ENCODE measurements at places on chromosomes 1 and 21.

DNA sequence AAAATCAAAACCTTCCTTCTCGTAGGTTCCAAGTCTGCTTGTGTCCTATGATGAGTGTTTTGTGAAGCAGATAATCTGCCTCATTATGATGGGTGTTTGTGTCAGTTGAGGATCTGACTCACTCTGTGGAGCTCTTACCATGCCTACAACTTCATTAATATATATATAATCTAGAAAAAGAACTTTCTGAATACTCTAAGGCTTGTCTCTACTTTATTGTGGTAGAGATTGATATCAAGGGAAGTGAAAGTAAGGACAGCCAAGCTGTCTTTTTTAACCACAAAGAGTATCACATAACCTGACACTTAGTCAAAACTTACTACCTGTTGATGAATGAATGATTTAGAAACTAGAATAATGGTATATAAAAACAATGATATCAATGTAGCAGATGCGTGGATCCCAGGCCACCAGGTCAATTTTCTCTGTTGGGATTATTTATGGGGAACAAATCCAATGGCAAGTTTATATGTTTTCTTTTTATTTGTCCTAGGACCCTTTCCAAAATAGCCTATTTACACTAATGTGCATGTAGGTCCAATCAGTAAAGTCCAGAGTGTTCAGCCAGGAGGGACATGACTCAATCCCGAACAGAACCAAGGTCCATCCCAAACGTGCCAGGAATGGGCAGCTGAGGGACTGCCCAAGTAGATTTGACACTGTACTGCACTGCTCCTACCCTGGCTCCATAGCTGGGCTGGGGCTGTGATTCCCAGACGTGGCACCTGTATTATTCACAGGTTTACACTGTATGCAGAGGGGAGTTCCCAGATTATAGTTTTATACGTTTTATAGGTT, 182.3 kb upstream of the GREM2 start:
- no peak for DNase-seq

- DNase-seq: no peak
These were observed 72.2 kb upstream of the C1orf87 start for GRCh38 chr1:60145771-60146170.

DNA sequence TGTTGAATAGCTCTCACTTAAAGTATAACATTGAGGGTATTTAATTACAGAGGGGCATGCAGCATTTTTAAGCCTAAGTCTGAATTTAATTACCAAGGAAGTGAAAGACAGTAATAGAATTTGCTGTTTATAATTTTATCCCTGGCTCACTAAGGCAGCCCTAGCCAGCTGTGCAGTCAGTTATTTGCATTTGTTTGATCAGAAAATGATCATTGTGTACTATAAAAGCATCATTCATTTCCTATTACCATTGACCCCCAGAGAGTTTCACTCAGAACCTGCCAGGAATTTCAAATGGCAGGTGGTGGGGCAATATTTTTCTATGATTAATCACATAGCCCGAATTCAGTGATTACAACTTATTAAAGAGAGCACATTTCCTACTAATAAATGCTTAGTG, 277.1 kb upstream of the KAZN start:
- no peak for DNase-seq

DNA sequence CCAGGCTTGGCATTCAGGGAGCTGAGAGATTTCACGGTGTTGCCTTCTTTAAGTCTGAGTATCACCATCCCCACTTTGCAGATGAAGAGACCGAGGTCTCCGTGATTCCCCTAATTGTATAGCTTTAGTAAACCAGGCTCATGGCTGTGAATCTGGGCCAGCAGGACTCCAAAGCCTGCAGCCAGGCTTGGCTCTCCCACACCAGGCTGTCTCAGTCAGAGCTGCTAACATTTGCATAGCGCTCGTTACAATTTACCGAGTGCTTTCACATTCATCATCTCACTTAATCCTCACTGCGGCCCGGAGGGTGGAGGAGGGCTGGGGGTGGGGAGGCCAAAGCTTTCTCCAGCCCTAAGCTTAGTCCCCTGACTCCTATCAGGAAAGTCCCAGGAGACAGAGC, 11.7 kb downstream of the C1orf94 start:
- no peak for DNase-seq

DNA sequence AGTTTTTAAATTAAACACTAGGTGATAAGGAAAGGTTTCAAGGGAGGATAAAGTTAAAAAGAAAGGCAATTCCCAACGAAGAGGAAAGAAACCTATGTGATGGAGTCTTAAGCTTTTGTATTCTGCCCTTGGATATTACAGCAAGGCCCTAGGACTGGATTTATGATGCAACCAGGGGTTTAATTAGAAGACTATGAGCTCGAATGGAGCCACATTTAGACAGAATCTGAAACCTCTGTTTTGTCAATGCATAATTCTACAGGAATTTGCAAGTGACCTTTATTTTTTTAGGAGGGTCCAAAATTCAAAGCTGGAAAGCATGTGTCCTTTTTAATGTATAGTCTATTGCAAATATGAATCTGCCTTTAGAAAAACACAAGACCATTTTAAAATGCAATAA, 37.9 kb downstream of the TGFB2 start:
- no peak for DNase-seq

- no peak for DNase-seq
These were observed 172.8 kb downstream of the MATN1 start for GRCh38 chr1:30550365-30551220.

DNA sequence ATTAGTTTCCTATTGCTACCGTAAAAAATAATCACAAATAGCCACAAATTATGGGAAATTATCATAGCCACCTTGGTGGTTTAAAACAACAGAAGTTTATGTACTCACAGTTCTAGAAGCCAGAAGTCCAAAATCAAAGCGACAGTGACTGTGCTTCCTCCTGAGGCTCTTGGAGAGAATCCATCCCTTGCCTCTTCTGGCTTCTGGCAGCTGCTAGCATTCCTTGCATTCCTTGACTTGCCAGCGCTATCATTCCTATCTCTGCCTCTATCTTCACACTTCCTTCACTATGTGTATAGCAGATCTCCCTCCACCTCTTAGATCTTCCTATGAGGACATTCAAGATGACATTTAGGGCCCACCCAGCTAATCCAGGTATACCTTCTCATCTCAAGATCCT, 180.1 kb upstream of the USP25 start:
- no peak for DNase-seq

GRCh38 chr1:3377604-3378279, 76.7 kb upstream of the ARHGEF16 start:
- no peak for DNase-seq

DNA sequence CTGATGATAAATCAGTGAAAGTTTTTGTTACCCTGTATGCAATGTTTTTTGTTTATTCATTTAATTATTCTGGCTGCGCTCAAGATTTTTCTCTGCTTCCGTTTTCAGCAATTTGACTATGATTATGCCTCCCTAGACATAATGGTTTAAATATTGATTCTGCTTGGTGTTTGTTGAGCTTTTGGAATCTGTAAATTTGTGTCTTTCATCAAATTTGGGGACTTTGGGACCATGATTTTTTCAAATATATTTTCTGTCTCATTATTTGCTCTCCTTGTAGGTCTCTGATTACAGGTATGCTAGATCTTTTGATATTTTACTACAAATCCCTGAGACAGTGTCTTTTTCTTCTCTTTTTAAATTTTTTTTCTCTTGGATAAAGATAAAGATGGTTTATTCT, 92.1 kb downstream of the CACHD1 start:
- no peak for DNase-seq

GRCh38 chr1:86913399-86913895, 479 bp downstream of the SELENOF start:
- DNase-seq: peak; percentile 26

GRCh38 chr1:220217383-220217988, 54.8 kb downstream of the RAB3GAP2 start:
- DNase-seq: no peak

DNA sequence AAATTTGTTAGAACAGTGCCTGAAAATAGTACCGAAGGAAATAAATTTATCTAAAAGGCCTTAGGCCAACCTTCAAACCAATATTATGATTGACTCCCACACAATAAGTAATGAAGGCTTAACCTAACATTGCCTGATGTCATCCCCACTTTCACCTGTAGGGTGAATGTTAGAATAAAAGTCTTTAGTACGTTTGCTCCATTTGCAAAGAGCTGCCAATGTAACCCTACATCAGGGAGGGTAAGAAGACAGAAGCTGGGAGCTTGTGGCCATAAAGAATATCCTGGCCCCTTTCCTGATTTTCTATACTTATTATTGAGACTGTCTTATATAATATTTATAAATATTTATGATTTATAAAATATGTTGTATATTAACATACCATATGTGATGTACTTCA, 661.8 kb upstream of the CXADR start:
- DNase-seq: no peak

DNA sequence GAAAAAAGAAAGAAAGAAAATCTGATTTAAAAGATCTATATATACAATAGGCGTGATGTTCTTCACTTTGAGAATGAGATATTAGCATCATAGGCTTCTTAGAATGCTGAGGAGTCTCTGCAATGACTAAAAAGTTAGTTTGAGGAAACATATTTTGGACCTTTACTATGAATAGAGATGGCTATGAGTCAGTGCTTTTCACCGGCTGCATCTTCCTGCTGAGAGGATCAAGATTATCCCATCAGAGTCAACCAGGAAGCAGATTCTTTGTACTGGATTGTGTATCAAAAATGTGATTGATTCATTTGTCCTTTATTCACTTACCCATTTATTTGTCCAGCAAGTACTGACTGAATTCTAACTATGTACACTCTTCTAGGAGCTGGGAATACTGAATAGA, 144.2 kb downstream of the KCNK2 start:
- DNase-seq: no peak

- no peak for DNase-seq
These were observed 9.8 kb downstream of the BARHL2 start for GRCh38 chr1:90707363-90707710.

GRCh38 chr21:22174746-22175145, 1176.5 kb downstream of the NCAM2 start:
- no peak for DNase-seq

DNA sequence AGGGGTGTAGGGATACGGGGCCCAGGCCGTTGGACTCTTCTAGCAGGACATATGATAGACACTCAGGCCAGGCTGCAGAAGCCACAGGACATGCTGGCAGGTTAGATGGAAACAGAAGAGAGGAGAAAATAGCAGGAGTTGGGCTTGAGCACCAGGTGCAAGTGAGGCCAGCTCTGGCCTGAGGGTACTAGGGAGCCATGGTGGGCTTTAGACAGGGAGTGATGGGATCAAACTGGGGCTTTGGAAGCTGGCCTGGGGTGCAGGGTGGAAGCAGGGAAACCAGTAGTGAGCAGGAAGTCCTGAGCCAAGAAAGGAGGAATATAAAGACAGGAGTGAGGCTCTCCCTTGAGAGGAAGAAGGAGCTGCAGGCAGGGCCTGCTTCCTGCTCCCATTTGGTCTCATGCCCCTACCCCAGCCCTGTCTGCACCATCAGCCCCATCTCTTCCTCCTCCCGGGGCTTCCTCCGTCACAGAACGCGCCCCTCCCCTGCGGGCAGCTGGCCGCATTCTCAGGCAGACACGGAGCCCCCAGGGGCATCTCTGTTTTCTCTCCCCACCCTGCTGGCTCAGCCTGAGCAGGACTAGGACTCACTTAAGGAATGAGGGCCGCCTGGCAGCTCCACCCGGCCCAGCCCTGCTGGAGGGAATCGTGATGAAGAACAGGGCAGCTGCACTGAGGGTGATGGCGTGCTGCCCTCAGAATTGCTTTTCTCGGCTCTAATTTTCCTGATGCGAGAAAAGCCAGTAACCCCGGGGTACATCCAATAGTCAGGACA, 165.5 kb upstream of the TMEM51 start:
- no peak for DNase-seq

- DNase-seq: no peak
These were observed 208.7 kb downstream of the FGGY start for GRCh38 chr1:59505596-59506028.

DNA sequence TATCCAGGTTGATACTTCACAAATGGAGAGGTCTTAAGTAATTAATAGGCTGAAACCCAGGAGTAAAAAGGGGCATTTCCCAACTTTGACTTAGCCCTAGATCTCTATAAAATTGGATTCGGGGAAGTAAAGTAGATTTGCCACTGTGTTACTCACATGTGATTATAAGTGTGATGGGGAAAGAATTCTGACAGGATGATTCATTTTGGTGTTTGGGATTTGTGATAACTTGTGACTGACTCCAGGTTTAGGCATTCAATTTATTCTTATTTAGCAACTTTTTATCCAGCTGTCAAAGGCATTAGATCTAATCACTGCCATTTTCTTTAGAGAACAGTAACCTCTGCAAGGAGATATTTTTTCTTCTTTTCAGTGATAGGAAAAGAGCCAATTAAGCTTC, 175.5 kb downstream of the ASTN1 start:
- DNase-seq: no peak

GRCh38 chr1:156707417-156708217, 2.2 kb upstream of the CRABP2 start:
- no peak for DNase-seq

- DNase-seq: no peak
These were observed 23.6 kb downstream of the GADD45A start for GRCh38 chr1:67708606-67709005.

GRCh38 chr1:201917362-201918033, 28.8 kb downstream of the SHISA4 start:
- no peak for DNase-seq

GRCh38 chr1:64163431-64163830, 40.0 kb upstream of the UBE2U start:
- DNase-seq: no peak

DNA sequence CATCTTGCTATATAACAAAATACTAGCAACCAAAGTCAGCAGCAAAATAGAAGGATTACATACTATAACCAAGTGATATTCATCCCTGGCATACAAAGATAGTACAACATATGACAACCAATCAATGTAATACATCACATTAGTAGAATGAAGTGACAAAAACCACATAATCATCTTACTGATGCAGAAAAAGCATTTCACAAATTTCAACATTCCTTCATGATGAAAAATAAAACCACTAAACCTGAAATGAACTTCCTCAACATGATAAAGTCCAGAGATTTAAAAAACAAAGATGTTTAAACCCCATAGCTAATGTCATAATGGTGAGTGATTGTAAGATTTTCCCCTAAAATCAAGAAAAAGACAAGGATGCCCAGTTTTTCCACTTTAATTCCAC, 18.6 kb downstream of the RO60 start:
- DNase-seq: no peak

DNA sequence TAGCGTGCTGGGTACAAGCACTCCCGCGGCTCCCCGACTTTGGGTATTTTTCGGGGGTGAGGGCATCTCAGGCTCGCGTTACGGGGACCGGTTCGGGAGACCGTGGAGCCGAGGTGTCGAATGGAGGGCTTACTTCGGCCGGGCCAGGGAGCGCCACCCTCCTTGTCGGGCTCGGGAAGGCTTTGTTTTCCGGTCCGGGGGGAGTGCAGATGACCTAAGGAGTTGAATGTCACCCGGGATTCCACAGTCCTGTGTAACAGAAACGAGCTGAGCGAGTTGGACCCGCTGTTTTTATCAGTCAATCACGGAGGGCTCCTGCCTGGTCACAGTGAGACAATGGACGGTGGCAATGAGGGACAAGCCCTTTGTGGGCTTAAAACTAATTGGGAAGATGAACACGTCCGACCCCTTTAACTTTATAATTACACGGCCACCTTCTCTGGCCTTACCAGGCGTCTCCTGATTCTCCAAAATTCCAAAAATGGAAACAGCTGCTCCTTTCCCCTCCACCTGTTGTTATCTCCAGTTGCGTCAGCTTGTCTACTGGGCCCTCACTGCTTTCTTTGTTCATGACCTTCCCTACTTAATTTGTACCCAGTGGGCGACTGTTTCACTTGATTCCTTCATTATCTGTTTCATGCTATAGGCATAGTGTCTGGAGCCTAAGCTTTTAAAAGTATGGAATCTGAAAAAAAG, 929 bp upstream of the TRIM45 start:
- no peak for DNase-seq

GRCh38 chr1:88540255-88540654, 143.8 kb upstream of the PKN2 start:
- DNase-seq: no peak
